ENCODE measurements at places on chromosomes 16 and 17.

DNA sequence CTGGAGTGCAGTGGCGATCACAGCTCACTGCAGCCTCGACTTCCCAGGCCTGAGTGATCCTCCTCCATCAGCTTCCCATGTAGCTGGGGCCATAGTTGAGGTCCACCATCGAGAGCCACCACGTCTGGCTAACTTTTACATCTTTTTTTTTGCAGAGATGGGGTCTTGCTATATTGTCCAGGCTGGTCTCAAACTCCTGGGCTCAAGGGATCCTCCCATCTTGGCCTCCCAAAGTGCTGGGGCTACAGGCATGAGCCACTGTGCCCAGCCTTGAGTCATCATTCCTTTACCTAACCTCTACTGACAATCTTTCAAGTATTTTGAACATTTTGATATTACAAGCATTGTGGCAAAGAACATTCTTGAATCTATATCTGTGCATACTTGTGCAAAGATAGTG is 9.4 kb upstream of the CCDC92B start:
- DNase-seq: no peak

GRCh38 chr17:62737513-62737912 is 70.6 kb downstream of the MARCHF10 start:
- DNase-seq: no peak

- DNase-seq: no peak
These were observed 2.4 kb downstream of the ABCC1 start for GRCh38 chr16:15951852-15952251.

GRCh38 chr16:23148513-23149266 is 562 bp downstream of the USP31 start:
- DNase-seq: peak; percentile 39

GRCh38 chr17:17077861-17078732 is 35.8 kb downstream of the MPRIP start:
- DNase-seq: no peak
